ENCODE measurements at places on chromosomes 13 and 19. TPM values are rescaled to one million over a fixed set of nuclear protein-coding genes. Genes with fewer than 3 reads are reported as not detected.

Gene LRRC4B
- total RNA-seq, result 0.35 TPM

Gene ZNF283
- total RNA-seq, result 2.7 TPM

Gene F7
- total RNA-seq, result not detected

Gene TSKS
- 3.6 TPM for total RNA-seq

Gene NXNL1
- total RNA-seq, result not detected

Gene CDC42EP5
- total RNA-seq, result 101 TPM

Gene FCER2
- not detected for total RNA-seq

Gene DNAAF3
- 0.26 TPM for total RNA-seq

Data from pericardium fibroblast (primary cell).